ENCODE measurements at places on chromosomes 7 and 10.
A peak's percentile ranks its signal among the peaks of the same experiment; 100 is the strongest.

DNA sequence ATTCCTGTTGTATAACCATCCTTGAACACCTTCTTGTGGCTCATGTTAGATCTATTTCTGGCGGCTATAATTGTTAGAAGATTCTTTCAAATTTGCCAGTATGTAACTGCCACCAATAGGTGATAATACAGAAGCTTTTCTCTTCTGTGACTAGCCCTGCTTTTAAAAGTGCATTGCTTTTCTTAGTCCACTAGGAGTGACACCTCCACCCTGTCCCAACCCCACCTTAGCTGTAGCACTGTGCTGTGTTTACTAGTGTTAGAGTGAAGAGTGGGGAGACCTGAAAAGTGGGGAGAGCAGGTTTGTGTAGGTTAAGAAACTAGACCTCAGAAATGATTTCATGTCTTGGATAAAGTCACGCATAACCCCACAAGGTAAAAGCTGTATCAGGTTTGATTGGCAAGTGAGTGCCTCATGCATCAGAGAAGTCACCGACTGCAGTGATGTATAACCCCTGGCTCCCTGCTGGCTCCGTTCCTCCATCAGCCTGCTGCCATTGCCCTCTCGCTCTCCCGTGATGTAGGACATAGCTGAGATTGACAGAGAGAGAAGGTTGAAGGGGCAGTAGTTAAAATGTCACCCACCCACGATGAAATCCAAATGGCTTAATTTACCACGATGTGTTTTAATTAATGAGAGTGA, 12.5 kb downstream of the NPVF start:
- no peak for DNase-seq

DNA sequence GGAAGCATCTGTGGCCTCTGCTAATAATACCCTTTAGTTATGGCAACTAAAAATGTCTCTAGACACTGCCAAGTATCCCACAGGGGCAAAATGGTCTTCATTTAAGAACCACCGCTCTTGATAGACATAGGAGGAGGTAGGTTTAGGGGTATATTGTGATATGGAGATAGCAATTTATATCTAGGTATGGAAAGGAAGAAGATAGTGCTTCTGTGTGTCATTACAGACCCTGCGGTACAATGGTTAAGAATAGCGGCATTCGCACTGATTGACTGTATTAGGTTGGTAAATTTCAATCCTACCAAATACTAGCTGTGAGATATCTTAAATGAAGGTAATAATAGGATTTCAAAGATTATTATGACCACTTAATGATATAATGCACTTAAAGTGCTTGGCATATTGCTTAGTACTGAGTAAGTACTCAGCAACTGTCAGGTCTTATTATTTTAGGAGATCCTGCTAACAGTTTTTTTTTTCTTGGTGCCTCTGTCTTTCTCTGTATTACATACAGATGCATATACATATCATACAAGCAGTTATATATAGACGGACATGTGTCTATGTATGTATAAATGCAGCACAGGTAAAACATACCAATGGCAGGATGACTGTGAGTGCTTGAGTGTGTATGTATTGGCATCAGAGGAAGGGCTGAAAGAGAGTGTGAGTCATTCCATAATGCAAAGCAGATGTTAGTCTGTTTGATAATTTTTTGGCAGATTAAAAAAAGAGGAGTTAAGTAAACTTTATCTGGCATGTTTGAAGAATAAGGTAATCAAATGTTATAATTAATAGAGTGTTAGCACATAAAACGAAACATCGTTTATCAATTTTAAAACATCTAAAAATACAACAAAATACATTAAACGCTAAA, 50.0 kb upstream of the ITGB8 start:
- no peak for DNase-seq

- DNase-seq: peak; percentile 55
Measured at GRCh38 chr10:73110345-73110849, at the start of gene NUDT13. Gene NUDT13 (plus strand): TSS chr10:73110455. CDS start chr10:73114366, 3,911 bp downstream.

DNA sequence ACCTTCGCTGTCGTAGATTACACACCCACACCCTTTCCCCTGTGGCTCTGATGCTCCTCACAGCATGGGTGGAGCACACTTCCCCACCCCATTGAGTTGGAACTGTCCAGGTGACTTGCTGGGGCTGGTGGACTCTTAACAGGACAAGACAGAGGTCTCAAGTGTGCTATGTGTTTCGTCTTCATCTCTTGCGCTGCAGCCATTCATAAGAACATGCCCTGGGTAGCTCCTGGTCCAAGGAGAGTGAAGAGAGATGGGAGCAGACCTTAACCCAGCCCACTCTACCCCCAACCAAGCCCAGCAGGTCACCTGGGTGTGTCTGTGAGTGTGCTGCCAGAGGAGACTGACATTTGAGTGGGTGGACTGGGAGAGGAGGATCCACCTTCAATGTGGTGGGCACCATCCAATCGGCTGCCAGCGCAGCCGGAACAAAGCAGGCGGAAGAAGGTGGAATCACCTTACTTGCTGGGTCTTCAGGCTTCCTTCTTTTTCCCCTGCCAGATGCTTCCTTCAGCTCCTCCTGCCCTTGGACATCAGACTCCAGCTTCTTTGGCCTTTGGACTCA, 112.4 kb downstream of the HTR5A start:
- DNase-seq: no peak

- no peak for DNase-seq
Measured at GRCh38 chr7:25656581-25657026, 428.3 kb upstream of the NPVF start.

- no peak for DNase-seq
Measured at GRCh38 chr7:46003896-46004875, 83.1 kb upstream of the IGFBP3 start.

GRCh38 chr10:128969551-128969950, 497.5 kb upstream of the MGMT start:
- no peak for DNase-seq

GRCh38 chr10:37476285-37476684, 350.9 kb downstream of the ANKRD30A start:
- no peak for DNase-seq

DNA sequence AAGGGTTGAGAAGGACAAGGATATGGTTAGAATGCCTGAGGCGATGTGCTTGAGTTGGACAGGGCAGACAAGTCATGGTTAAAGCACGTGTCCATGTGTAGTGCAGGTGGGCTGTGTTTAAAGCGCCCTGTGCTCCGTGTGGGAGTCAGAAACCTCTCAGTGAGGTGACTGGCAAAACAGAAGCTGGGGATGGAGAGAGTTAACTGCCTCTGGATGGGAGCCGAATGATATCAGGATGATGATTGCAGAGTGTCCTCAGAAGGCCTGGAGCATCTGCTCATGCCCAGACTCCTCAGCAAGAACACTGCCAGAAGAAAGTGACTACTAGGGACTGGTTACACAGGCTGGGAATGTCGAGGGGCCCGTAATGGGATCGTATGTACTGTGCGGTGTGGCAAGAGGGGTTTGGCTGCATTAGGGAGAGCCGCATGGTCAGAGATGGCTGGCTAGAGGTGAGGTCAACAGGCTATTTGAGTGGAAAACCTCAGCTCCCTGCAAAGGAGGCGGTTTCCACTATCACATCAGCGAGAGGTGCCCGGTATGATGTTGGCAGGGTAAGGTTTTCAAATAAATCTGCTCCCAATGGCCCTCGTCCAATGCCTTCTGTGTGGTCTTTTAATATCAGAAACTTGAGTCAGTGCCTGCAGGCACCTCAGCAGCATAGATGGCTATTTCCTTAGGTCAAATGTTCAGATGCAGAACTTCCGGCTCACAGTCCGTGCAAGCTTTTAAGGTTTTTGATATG, 26.1 kb upstream of the MRC1 start:
- peak; percentile 82 for DNase-seq

DNA sequence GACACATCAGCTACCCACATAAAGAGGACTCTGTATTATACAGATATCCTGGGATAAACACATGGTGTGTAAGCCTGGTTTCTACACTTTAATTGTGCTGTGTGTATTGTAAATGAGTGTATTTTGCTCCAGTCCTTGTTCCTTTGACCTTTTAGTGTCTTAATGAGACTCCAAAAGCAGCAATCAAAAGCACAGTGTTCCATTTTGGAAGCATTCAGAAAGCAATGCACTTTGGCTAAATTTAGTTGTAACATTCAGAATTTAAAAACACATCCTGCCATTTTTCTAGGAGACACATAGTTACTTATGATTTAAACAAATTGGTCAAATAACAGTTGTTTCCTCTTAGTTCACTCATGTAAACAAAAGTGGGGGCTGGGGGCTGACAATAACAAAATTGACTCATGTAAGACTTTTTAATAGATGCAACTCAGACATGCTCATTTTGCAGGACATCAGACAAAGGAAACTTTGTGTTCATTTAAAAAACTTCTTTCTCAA, 122.2 kb downstream of the GPR37 start:
- DNase-seq: no peak

All from psoas muscle (tissue), 8 donors.